ENCODE measurements at places on chromosomes 12 and 14. TPM values are rescaled to one million over a fixed set of nuclear protein-coding genes. Genes with fewer than 3 reads are reported as not detected.

The ASCL1 gene
- polyA plus RNA-seq, result 0.11 TPM

DNA sequence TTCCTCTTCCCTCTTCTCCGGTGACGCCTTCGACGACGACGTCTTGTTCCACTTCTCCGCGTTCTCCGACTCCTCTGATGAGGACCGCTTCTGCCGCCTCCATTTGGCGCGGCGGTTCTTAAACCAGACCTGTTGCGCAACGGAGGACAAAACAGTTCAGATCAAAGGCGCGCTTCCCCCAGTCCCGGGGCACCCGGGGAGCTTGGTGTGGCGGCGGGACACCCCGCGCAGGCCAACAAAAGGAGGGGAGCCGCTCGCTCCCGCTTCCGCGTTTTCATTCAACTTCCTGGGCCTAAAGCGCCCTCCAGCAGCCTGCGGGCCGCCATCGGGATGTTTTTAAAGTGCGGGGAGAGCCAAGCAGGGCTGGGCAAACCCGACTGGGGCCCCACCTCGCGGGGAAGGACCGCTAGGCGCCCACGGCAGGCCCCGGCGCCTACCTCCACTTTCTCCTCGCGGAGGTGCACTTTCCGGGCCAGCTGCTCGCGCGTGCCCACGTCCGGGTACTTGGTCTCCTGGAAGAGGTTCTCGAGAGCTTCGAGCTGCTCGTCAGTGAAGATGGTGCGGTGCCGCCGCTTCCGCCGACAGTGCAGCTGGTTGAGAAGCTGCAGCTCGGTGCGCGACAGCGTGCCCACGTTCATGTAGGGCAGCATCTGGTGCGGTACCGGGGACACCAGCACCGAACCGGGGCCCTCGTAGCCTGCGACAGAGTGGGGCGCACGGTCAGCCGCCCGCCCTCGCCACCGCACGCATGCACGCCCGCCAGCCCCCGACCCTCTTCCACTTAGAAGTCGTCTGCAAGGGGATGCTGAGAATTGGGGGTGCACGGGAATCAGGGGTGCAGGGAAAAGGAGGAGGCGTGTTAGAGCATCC, 1.2 kb downstream of the GSC start:
- no peak for DNase-seq

DNA sequence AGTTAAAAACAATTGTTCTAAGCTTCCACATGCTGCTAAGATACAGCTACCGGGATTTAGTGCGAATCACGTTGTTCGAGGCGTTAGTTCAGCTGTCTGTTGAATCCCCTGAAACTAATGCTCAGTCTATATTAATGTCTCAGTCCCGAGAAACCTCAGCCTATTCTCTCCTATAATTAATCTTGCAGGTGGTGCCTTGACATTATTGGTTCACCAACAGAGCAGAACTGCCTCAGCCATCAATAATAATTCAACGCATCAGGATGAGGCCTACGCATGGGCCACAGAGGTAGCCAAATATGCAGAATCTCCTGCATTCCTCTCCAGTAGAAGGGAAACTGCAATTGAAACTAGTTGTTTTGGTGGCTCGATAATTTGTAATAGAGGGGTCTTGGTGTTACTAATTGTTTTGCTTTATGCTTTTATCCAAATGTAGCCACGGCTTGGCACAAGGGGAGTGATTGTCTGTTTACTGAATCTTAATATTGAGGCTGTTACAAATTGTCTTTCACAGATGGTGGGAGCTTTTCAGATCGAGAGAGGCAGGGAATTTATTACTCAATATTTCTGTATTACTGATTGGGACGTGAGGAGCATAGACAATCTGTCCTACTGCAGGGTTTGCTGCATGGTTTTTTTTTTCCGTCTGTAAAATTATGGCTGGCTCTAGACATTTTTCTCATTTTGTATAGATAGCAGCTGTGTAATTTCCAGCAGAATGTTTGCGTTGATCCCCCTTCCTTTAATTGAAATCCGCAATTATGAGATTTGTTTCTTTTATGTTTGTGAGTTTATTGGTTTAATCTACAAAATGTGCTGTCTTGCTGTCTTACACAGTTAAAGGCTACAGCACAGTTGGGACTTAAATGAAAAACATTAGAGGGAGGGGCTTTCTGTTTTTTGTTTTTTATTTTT, 1036.5 kb upstream of the NOVA1 start:
- no peak for DNase-seq

GRCh38 chr12:128914908-128915563, 61.8 kb downstream of the GLT1D1 start:
- no peak for DNase-seq

The CLIP1 gene
- 43.0 TPM for polyA plus RNA-seq

The HOXC13 gene
- not detected for polyA plus RNA-seq

DNA sequence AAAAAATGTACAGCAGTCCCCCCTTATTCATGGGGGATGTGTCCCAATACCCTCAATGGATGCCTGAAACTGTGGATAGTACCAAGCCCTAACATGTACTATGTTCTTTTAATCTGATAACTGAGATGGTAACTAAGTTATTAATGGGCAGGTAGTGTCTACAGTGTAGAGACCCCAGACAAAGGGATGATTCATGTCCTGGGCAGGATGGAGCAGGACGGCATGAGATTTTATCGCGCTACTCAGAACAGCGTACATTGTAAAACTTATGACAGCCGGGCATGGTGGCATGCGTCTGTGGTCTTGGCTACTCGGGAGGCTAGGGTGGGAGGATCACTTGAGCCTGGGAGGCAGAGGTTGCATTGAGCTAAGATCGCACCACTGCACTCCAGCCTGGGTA, 37.1 kb downstream of the KIAA0586 start:
- no peak for DNase-seq

The KRT71 gene
- not detected for polyA plus RNA-seq

The FGD6 gene
- polyA plus RNA-seq, result 10.4 TPM

- DNase-seq, result no peak
Observed at GRCh38 chr14:85024931-85025330, 505.0 kb upstream of the FLRT2 start.

- no peak for DNase-seq
Observed at GRCh38 chr12:43338848-43339526, 213.0 kb downstream of the ADAMTS20 start.

Measured in right renal cortex interstitium (tissue), 3 donors.